Colonic mucosa (tissue), 4 donors: ENCODE measurements at places on chromosomes 11 and 22.

- DNase-seq, result no peak
Observed at GRCh38 chr11:873706-874105, 31.1 kb downstream of the TSPAN4 start.

DNA sequence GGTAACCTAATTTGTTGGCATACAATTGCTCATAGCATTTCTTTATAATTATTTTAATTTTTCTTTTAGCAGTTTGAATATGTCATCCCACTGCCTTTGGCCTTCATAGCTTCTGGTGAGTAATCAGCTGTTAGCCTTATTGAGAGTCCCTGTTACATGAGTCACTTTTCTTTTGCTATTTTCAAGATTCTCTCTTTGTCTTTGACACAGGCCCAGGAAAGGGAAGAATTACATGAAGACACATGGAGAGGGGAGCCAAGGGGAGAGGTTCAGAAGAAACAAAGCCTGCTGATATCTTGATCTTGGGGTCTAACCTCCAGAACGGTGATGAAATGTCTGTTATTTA is 418.2 kb downstream of the METTL15 start:
- no peak for DNase-seq

DNA sequence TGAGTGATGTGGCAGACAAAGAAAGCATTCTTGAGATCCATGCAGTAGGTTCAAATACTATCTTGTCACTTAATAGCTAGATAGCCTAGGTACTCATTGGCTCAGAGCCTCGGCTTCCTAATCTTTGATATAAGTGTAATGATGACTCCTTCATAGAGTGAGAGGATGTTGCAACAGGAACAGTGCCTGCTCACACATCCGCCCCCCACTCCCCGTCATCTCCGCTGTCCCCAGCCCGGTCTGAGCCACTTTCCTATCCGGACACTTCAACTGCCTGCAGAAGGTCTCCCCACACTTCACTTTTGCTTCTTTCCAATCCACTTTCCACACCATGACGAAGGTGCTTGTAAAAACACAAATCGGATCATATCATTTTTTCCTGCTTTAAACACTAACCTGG is 128.8 kb downstream of the NTM start:
- no peak for DNase-seq

GRCh38 chr11:26480041-26480440 is 92.0 kb downstream of the MUC15 start:
- DNase-seq, result no peak

GRCh38 chr11:132531921-132532320 is 1000.4 kb downstream of the OPCML start:
- DNase-seq, result no peak

DNA sequence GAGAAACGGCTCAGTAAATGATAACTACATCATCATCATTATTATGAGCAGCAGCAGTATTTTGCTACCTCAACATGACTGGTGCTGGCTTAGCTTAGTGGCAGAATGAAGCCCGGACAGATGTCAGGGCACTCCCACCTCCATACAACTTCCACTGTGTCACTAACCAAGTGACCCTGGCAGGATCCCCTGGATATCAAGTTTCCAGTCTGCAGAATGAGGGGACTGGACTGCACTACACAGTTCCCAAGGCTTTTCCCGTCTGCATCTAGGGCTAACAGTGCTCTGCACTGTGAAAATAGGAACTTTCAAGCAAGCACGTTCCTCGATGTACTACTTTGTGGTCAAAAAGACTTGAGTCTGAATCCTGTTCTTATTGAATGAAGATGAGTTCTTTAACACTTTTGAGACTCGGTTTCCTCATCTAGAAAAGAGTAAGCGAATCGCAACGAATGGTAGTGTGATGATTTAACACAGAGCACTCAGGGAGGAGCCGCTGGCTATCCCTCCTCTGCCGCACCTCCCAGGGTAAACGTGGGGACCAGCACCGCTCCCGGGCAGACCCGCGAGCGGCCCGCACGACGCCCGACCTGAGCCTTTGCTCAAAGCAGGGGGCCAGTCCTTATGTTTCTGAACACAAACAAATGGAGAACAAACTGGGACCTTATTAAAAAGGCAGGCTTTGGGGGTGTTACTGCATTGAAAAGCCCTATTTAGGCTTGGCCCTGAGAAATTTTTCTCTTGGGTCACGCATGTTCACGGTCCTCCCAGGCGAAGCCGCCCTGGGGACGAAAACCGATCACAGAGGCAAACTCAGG is 910 bp downstream of the CLTCL1 start:
- no peak for DNase-seq

DNA sequence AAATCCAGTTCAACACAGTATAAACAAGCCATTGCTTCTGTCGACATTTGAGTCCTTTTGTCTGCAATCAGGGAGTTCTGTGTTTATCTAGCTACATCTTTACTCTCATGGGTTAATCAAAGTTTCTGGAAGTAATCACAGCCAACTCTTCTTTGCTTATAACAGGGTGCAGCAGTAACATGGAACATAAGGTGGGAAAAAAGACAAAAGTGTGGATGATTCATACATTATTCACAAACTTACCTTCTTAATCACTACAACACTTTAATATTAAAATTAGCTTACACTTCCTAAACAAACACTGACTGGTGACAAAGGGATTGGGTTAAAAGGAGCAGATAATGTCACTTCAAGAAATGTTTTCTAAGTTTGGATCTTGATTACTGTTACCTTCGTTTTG is 44.7 kb downstream of the SNX19 start:
- no peak for DNase-seq

DNA sequence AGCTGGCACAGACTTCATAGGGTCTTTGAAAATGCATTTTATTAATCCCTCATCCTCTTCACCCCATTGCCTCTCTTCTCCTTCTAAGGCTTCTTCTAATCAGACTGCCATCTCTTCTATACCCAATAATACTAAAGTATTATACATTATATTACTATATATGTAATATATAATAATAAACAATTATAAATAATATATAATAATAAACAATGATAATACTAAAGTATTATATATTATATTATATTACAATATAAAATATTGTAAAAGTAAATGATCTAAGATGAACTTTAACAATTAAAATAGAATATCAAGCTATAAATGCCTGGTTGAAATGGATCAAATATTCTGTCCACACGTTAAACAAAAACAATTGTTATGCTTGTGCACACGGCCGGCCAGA is 13.0 kb downstream of the SCGB2A1 start:
- DNase-seq, result no peak

DNA sequence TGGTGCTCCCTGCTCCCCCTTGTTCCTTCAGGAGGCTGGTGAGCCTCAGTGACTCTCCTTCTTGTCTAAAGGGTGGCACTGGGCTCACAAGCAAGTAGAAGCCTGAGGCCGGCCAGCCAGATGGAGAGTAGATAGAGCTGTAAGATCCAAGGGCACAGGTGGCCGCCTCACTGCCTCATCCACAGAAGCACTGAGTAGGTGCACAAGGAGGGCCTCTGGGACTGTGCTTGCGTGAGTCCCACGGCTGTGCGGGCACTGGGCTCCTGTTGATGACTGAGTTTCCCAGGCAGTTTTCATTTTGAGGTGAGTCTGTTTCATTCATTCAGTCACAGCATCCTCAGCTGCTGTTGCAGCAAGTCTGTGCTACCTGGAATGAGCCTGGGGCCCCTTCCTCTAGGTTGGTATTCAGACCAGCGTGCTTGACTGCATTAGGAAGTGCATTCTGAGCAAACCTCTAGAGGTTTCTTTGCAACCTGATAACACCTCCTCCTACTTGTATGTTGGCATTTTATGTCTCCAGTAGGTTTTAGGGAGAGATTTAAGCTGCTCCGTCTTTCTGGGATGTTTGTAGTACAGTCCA is 184.0 kb downstream of the TBC1D22A start:
- DNase-seq, result peak; percentile 12

DNA sequence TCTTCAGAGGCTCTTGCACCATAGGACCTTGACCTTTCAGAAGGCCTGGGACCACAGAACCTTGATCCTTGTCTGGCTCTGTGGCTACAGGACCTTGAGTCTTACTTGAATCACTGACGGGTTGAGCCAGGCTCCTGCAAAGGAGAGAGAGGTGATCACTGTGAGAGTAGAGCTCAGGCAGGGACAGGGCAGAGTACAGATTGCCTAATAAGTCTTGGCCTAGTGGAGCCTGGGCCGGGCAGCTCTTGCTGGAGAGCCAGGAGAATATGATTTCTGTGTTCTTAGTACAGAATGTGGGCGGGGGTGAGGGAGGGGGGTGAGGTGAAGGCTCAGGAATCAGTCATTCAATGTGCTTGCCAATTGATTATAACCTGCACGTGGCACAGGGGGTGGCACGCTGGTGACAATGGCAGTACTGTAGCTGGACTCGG is 26.0 kb downstream of the SERPINH1 start:
- no peak for DNase-seq

- DNase-seq, result no peak
Observed at GRCh38 chr22:49880281-49880680, 26.6 kb downstream of the ZBED4 start.

DNA sequence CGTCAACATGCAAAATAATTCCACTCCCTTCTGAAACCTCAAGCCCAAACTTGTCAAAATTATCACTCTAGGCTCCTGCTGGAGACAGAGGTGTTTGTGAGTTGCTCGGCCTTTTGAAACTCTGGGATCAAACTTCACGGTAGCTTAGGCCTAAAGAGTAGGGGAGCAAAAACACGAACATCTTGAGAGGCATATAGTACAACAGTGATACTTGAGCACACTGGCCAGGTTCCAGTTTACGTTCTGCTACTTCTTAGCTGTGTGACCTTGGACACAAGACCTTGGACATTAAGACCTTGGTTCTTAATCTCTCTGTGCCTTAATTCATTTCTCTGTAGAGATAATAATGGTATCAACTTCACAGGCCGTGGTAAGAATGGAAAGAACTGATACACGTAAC is 123.5 kb upstream of the LMO1 start:
- DNase-seq, result no peak

GRCh38 chr11:88345949-88346348 is 8.4 kb upstream of the CTSC start:
- DNase-seq, result no peak

DNA sequence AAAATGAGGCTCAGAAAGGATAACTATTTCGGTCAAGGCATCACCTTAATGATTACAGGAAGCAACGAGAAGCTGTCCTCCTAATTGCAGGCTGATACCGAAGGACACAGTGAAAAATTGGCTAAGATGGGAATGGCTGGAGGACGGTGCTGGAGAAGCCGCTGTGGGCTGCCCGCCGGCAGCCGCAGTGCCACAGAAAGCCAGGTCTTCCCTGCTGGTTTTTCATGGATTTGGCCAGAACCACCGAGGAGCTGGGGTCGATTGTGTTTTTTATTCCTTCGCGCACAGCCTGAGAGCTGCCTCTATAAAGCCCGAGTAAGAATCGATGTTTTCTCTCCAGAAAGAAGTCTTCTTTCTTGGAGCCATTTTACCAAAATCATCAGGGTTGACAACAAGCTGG is 1484.2 kb downstream of the BRD1 start:
- DNase-seq, result no peak

GRCh38 chr22:31605851-31606585 is 56.0 kb downstream of the PISD start:
- no peak for DNase-seq

DNA sequence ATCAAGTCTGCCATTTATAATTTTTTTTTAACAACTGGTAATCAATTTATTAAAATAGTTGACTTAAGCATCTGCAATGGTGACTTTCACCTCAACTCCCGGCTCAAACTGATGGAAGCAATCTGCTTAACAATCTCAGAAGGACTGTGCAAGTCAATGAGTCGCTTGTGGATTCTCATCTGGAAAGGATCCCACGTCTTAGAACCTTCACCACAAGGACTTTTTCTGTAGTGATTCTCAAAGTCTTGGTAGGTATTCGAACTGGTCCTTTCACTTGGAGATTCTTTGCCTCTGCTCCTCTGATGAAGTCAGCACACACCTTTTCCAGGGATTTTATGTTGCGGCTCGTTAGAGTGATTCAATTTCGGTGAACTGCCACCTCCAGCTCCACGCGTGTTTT is 7.3 kb downstream of the RSF1 start:
- DNase-seq, result no peak

DNA sequence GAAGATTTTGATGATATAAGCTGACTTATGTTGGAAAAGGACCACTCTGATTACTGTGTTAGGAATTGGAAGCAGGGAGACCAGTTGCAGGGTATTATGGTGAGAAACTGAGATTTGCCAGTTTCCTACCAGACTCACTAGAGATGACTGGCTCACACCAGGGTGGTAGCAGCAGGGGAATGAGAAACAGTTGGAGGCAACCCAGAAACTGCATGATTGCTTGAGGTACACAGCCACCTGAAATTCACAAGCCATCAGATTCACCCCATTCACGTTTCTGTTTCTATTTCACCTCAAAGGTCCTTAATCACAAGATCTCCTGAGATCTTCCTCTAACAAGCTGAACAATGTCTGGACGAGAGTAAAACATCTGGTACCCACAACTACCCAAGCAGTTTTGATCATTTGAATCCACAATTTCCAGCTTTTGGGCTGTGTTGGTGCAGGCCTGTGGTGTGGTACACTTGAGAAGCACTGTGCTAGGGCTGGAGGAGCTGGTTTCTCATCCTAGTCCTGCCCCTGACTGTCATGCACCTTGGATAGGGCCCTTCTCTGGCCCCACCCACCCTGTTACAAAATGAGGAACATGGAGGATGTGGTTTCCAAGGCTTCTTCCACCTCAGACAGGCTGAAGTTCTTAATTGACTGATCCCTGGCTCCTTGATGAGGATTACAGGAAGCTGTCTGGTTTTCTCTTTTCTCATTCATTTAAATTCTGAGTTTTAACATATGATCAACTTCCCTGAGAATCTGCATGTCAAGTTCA is 233.4 kb downstream of the INSC start:
- DNase-seq, result no peak

- no peak for DNase-seq
Observed at GRCh38 chr11:43737201-43737590, 56.7 kb downstream of the HSD17B12 start.

DNA sequence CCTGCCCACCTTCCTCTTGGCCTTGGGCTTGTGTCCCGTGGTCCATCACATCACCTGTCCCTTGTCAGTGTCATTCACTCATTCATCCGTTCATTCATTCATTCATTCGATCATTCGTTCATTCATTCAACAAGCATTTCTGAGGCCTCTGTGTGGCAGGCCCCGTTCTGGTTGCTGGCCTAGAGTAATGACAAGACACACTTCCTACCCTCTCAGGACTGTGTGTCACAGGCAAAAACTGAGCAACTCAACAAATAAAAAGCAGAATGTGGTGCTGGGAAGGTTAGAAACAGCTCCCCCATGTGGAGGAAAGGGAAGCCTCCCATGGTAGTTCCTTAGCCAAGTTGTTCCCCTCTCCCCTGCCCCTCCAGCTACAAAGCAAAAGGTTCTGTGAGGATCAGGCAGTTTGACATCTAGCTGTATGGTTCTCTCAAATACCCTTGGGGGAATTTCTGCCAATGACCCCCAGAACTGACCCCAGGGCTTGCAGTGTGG is 1.6 kb upstream of the OMP start:
- DNase-seq, result no peak
